ENCODE measurements at places on chromosomes 12 and 14. TPM values are rescaled to one million over a fixed set of nuclear protein-coding genes. Genes with fewer than 3 reads are reported as not detected.

DNA sequence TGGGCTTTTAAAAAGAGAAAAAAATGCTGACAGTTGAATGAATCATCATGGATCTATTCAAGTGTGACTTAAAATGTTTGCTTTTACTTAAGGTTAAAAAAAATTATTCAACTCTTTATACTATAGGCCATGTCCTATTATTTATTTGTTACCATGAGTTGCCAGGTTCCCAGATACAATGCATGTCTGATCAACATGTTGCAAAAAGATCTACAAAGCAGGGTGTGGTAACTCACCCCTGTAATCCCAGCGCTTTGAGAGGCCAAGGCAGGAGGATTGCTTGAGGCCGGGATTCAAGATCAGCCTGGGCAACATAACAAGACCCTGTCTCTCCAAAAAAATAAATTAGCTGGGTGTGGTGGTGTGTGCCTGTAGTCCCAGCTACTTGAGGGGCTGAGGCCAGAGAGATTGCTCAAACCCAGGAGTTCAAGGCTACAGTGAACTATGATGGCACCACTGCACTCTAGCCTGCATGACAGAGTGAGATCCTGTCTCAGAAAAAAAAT, 460.8 kb downstream of the BCAT1 start:
- no peak for DNase-seq

DNA sequence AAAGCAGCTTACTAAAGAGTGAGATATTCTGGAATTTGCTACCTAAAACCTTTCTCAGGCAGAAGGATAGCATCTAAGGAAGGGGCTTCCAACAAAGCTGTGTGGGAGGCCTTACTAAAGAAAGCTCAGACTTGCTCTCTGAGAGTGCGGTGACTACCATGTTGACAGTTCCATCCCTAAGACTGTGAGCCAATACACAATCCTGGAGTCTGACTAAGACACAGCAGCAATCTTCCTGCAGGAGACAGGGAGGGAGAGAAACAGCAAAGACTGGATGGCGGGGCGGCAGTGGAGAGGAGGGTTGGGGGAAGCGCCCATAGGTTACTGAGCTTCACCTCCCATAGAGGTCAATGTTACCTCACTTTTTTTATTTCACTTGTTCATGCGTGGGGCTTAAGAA, 70.9 kb downstream of the KITLG start:
- DNase-seq, result no peak

CD27 gene
- 158 TPM for total RNA-seq

GRCh38 chr12:46548605-46549071, 176.1 kb upstream of the SLC38A2 start:
- DNase-seq, result no peak

APOF gene
- not detected for total RNA-seq

PIK3C2G gene
- total RNA-seq, result not detected

- DNase-seq, result no peak
Observed at GRCh38 chr12:88228720-88229119, 86.6 kb downstream of the TMTC3 start.

DNA sequence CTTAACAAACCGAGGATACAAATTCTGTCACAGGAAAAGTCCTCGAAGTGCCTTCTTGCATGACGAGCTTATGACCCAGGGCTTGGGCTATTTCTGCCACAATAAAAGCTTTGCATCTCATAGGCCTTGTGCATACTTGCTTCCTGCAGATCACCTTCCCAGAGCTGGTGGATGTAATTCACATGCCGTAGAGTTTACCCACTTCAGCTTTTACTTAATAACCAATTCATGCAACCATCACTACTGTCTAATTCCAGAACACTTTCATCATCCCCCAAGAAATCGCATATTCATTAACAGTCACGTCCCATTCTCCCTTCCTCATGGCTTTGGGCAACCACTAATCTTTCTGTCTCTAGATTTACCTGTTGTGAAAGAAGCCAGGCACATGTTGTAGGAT, 9.0 kb upstream of the BDKRB1 start:
- DNase-seq, result no peak

DNA sequence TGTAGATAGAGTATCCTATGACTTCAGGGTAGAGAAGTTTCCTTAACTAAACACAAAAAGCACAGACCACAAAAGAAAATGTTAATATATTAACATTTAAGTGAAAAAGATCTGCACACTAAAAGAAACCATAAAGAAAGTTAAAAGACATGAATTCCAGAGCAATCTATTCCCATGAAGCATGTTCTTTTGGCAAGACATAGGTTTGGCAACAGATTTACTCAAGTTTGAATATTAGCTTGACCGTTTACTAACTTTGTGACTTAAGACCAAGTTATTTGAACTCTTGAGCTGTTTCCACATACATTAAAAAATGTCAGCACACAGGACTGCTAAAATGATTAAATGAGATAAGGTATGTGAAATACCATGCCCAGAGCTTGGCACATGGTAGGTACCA, 35.7 kb upstream of the GZMB start:
- no peak for DNase-seq
